ENCODE measurements at places on chromosomes 1 and 21.

DNA sequence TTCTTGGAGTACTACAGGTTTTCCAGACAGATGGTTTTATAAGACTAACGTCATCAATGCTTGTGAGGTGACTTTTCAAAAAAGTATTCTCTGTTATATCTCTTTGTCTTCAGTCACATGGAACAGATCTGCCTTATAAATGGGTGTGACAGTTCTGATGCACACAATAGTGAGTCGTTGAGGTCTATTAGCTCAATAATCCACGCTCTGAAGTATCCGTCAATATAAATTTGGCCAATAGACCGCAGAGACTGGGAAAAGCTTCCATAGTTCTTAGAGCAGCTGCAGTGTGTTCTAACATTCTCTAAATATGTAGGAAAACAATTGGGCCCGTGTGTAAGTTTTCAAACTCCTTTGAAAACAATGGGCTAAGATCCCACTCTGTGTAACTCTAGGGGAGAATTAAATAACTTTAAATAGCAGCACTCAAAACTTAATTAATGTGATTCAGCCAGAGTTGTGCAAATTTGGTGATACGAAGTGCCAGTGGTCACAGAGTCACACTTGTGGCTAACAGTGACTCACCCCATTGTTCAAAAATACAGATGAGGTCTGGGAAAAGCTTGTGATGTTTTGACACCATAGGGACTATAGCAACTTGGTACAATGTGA, 316.0 kb downstream of the LMO4 start:
- DNase-seq, result no peak

GRCh38 chr1:156475568-156476500, 24.7 kb downstream of the MEF2D start:
- DNase-seq, result no peak

GRCh38 chr1:117608758-117609157, 2.9 kb downstream of the TENT5C start:
- DNase-seq, result no peak

DNA sequence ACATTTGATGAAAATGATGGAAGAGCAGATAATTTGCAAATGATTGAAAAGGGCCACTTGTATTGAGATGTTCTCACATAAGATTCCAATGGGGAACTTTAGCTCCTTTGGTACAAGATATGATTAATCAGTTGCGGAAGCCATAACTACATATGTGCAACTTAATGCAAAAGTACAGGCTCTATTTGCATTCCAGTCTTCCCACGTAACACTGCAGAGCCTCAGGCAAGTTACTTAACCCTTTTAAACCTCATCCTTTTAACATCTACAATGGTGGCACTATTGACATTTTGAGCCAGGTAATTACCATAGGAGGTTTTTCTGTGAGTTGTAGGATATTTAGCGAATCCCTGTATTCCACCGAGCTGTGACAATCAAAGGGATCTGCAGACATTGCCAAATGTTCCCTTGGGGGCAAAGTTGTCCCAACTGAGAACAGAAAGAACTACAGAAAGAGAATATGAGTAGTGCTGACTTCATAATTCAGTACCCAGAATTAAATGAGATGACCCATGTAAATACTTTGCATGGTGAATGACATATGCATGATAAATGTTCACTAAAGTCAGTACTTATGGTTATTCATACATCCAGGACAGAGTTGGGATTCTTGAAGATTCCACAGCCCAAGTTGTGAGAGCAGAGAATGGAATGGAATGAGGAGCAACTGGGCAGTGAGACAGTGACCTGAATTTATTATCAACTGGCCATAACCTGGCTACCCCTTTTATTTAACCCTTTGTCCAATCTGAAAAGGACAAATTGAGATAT, 62.6 kb downstream of the SPAG17 start:
- no peak for DNase-seq

DNA sequence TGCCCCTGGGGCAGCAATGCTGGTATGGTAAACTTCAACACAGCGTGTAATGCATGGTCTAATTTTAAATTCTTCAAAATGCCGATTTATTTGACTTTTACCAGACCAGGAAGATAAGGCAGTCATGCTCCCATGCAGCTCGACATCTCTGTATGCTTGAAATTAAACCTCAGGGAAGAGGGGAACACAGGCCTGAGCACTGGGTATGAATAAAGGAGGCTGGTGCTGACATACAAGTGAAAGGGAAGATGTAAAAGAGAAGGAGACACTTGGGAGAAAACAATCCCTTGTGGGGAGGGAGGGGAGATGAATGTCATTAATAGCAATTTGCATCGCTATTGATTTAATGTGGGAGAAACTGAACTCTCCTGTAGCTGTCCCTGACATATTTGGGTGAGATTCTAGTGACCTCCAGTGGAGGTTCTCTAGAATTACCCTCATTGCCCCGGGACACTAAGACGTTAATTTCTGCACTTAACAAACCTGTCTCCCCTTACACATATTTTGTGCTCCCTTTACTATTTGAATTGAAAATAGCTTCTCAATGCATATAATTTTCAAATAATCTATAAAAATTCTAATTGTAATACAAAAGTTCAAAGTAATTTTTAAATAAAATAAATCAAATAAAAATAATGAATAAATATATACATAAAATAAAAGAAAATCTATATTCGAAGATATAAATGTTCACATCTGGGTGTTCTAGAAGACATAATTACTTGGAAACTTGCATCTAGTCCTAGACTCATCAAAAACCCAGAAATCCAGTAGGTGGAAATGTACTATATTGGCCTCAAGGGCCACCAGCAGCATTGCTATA, 283.1 kb downstream of the LMX1A start:
- DNase-seq, result peak; percentile 32

GRCh38 chr1:178530037-178530402, 17.1 kb downstream of the TEX35 start:
- no peak for DNase-seq

- DNase-seq, result no peak
Measured at GRCh38 chr1:214327514-214327913, 46.6 kb downstream of the SMYD2 start.

DNA sequence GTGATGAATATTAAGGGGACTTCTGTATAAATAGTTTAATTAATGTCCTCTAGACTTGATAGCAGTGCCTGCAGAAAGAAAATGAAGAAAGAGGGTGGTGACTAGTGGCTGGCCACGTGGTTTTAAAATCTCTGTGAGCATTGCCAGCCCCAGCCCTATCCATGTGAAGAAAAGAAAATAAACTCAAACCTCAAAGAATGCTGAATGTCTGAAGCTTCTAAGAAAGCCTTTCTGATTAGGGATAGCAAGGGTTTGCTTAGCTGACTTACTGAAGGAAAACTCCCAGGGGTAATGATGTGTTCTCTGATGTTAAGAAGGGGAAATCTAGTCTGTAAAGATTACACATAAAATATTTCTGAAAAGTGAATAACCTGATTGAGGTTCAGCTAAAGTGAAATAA, 31.8 kb downstream of the ADGRL2 start:
- DNase-seq, result no peak

DNA sequence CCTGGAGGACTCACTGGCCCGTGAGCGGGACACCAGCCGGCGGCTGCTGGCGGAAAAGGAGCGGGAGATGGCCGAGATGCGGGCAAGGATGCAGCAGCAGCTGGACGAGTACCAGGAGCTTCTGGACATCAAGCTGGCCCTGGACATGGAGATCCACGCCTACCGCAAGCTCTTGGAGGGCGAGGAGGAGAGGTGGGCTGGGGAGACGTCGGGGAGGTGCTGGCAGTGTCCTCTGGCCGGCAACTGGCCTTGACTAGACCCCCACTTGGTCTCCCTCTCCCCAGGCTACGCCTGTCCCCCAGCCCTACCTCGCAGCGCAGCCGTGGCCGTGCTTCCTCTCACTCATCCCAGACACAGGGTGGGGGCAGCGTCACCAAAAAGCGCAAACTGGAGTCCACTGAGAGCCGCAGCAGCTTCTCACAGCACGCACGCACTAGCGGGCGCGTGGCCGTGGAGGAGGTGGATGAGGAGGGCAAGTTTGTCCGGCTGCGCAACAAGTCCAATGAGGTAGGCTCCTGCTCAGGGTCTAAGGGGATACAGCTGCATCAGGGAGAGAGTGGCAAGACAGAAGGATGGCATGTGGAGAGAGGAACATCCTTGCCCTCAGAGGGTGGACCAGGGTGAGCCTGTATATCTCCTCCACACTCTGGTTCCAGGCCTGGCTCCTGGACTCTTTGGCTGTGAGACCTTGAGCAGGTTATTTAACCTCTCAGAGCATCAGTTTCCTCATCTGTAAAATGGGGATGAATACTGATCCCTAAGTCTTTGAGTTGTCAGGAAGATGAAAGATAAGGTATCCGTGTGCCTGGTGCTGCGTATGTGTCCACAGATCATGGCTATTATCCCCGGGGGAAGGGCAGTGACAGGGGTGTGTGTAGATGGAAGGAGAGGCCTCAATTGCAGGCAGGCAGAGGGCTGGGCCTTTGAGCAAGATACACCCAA, 17.2 kb upstream of the SEMA4A start:
- DNase-seq, result no peak

GRCh38 chr1:8854240-8854639, 24.2 kb downstream of the ENO1 start:
- DNase-seq, result no peak

DNA sequence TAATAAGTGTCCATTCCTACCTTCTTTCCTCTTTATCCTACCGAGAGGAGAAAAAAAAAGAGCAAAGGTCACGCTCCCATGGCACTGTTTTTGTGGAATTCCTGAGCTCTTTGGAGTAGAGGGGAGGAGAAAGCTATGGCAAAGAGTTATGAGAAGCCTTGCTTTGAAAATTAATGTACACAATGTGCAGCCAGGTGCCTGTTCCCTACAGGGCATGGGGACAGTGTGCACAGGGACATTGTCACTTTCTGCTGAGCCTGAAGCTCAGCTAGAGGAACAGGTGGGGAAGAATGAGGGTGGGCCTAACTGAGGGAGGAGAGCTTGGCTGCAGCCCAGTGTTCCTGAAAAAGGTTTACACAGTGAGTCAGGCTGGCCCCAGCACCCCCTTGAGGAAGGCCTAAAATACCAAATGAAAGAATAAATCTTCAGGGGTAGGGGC, 66.1 kb downstream of the PLXNA2 start:
- no peak for DNase-seq

GRCh38 chr1:28122183-28122582, 33.8 kb upstream of the EYA3 start:
- DNase-seq, result no peak

GRCh38 chr1:11334821-11335220, 61.8 kb downstream of the UBIAD1 start:
- DNase-seq, result no peak

DNA sequence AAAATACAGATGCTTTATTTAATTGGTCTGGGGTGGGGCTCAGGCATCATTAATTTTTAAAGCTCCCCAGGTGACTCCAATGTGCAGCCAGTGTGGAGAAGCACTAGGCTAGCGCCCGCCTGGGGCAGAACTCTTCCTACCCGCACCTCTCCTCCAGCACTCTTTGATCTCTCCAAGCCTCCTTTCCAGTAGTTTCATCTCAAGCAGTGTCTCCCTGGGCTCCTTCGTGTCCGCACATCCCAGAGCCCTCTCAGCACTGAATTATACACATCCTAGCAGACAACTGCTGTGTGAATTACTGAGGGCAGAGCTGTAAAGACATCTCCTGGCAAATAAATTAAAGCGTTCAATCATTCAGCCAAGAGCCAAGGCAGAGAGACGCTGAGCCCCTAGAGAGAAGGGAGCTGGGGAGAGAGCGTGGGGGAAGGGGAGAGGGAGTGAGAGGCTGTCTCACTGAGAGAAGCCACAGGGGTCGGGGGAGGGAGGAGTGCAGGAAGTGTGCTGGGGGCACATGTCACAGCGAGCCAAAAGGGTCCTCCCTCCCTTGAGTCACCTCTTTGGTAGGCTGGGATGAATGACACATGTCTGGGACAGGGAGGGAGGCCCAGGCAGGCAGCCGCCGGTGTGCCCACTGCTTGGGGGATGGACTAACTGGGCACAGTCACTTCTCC, 21.0 kb upstream of the PARP1 start:
- DNase-seq, result no peak

DNA sequence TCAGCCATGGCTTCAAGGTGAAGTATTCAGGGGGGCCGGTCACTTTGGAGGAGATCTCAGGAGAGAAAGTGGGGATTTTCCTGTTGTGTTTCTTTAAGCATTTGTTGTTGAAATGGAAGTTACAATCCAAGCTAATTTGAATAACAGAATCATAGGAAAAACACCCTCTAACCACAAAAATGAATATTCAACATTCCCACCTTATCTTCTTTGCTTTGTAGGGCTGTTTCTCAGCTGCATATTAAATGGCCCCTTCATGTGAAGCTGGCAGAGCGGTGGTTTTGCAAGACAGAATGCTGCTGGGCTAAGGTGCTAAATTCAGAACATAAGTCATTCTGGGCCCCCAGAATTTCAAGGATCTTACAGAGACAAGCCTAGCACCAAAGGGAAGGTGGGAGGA, 279.0 kb downstream of the RRAGC start:
- no peak for DNase-seq

- DNase-seq, result no peak
Measured at GRCh38 chr1:211082824-211083223, 51.1 kb downstream of the KCNH1 start.

- DNase-seq, result no peak
Measured at GRCh38 chr21:33940881-33941245, 25.3 kb upstream of the ATP5PO start.

- no peak for DNase-seq
Measured at GRCh38 chr1:8302081-8302956, 15.6 kb upstream of the SLC45A1 start.

DNA sequence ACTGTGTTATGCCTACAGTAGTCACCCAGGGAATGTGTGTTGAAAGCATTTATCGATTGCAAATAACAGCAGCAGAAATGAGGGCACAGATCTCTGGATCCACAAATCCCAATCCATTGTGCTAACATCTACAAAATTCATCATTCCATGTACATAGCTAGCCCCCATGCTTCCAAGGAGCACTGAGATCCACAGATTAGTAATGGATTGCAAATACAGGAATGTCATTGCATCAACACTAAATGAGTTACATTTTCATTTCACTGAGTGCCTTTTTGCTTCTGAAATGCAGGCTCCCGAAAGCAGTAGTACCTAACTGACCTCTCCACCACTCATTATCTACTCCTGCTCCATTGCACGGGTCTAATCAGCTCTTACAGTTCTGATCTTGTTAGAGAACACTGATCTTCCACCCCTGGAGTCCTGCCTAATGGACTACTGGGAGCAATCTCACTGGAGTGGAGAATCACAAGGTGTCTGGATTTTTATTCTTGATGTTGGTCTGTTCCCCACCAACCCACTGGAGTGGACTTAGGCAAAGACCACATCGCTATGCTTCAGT, 30.5 kb downstream of the ASTN1 start:
- no peak for DNase-seq

GRCh38 chr1:225479996-225480720, 52.3 kb upstream of the LBR start:
- no peak for DNase-seq

All from HuH-7 (cell line).